ENCODE measurements at places on chromosomes 6 and 20. TPM values are rescaled to one million over a fixed set of nuclear protein-coding genes. Genes with fewer than 3 reads are reported as not detected.

GRCh38 chr6:30037182-30037788 is 23.8 kb upstream of the POLR1H start:
- no peak for DNase-seq

GRCh38 chr6:159527351-159527750 is 165.7 kb downstream of the SOD2 start:
- DNase-seq: no peak

SUMO4 gene
- 6.9 TPM for total RNA-seq

TREM1 gene
- 6.2 TPM for total RNA-seq

SLC52A3 gene
- 0.78 TPM for total RNA-seq

DNA sequence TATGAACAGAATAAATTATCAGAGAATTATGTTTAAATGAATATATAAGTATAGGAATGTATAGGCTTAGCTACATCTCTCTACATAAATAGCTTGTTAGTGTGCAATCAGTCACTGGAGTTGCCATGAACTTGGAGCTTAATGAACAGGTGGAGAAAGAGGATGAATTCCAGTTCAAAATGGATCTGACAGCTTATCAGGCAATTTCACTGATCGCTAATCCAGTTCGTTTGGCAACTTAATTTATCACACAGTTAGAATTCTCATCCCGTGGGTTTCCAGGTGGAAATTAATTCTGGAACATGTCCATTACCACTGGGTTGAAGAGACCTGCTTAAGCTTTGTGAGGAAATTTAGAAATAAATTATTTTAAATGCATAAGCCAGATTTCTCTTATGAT is 118.1 kb downstream of the MACROD2 start:
- no peak for DNase-seq

C6orf52 gene
- total RNA-seq: not detected

DNA sequence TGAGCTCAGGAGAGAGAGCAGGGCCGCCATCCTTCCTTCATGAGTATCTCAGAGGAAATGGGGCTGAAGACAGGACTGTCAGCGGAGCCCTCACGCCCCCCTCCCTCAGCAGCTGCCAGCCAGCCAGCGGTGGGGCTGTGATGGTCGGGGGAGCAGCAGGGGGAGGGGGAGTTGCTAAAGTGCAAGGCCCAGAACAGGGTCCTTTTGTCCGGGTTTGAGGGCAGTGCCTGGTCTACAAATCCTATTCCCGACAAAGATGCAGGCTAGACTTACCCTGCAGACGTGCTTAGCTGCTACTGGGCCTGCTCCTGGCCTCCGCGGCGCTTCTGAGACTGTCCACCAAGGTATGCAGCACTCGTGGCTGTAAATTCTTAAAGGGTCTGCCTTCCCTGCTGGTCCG is 593.4 kb upstream of the CDH4 start:
- DNase-seq: no peak

GRCh38 chr6:118618676-118619377 is 32.6 kb downstream of the CEP85L start:
- peak; percentile 82 for DNase-seq

- no peak for DNase-seq
These were observed 45.2 kb downstream of the NUDT3 start for GRCh38 chr6:34347303-34347702.

ZNF322 gene
- total RNA-seq: 21.8 TPM

DNA sequence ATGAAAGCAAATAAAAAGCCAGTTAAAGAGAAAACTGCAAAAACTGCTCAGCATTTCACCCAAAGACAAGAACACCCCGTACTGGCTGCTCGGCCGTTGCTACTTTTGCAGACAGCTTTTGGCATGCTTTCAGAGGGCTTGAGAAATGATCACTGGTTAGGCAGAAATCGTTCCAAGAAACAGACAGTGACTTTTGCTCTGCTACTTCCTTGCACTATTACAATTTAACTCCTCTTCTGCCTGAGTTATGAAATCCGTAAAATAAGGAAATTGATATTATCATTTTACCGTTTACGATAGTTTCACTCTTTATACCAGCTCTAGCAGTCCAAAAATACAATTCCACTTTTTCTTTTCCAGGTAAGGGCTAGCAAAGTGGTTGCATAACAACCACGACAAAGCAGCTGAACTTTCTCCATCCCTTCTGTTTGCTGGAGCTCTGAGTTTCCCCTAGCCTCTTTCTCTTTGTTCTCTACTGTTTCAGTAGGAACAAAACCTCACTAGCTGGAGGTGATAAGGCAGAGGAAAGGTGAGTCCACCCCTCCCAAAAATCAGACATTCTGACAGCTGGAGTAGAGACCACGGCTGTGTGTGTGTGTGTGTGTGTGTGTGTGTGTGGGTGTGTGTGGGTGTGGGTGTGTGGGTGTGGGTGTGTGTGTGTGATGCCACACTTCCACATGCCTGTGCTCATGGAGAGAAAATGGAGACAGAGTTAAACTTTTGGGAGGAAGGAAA is 191.8 kb upstream of the RREB1 start:
- DNase-seq: no peak

MTRF1L gene
- 16.0 TPM for total RNA-seq

- DNase-seq: no peak
These were observed 150.3 kb downstream of the MBOAT1 start for GRCh38 chr6:20061952-20062351.

GRCh38 chr6:138849791-138850190 is 53.9 kb downstream of the ECT2L start:
- DNase-seq: no peak

- no peak for DNase-seq
These were observed 229.3 kb upstream of the TENT5A start for GRCh38 chr6:81981812-81982211.

- peak; percentile 91 for DNase-seq
These were observed at the start of gene SOBP for GRCh38 chr6:107489636-107490565. Gene SOBP (plus strand): TSS chr6:107490117. CDS start chr6:107490617, 500 bp downstream.

CCM2L gene
- 11.0 TPM for total RNA-seq

GRCh38 chr20:16349523-16350260 is 223.6 kb downstream of the KIF16B start:
- no peak for DNase-seq

GRCh38 chr6:109877028-109878004 is 100.8 kb upstream of the GPR6 start:
- DNase-seq: no peak

GRCh38 chr6:149033454-149033853 is 284.1 kb upstream of the TAB2 start:
- DNase-seq: no peak

GRCh38 chr20:62336329-62336728 is 30.8 kb downstream of the LAMA5 start:
- no peak for DNase-seq

DNA sequence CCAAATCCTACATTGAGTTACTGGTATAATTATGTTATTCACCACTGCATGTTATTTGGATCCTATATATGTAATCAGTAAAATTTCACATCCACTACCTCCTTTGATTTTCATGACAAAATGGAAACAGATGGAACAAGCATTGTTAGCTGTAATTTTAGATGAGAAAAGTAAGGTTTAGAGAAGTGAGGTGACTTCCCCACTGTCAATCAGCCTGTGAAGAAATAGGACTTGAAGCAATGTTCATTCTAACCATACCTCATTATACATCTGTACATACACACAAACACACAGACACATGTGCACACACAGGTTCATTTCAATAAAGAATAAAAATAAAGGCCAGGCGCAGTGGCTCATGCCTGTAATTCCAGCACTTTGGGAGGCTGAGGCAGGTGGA is 23.7 kb upstream of the QKI start:
- DNase-seq: no peak

DNA sequence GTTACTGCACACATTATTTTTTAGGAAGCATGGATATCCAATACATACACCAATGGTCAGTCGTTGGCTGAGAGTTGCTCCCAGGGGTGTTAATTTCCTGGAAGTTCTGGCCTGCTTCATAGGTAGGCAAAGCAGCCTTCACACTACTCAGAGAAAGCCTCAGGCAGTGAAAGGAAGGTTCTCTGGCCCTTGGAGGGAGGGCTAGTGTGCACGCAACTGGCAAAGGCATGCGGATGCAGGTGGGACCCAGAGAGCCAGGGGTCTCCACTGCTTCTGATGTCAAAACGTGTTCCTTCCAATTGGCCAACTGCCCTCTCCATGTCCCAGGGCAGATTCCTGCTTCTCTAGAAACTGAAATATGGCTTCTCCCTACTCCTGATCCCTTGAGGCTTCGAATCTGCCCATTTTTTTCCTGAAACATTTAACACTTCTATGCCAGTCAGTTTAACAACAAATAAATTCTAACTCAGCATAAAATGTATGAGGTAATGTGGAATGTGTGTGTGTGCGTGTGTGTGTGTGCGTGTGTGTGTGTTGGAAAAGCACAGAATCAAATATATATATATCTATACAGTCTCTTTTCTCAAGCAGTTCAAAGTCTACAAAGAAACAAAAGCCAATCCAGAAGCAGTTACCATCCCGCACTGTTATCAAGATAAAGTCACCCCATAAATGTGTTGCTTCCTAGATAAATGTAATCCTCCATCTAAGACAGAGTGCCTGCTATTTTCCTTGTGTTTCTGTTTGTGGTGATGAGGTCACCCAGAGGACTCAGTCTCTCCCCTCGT is 94.0 kb upstream of the HIVEP1 start:
- no peak for DNase-seq

SLC29A1 gene
- 142 TPM for total RNA-seq

DNA sequence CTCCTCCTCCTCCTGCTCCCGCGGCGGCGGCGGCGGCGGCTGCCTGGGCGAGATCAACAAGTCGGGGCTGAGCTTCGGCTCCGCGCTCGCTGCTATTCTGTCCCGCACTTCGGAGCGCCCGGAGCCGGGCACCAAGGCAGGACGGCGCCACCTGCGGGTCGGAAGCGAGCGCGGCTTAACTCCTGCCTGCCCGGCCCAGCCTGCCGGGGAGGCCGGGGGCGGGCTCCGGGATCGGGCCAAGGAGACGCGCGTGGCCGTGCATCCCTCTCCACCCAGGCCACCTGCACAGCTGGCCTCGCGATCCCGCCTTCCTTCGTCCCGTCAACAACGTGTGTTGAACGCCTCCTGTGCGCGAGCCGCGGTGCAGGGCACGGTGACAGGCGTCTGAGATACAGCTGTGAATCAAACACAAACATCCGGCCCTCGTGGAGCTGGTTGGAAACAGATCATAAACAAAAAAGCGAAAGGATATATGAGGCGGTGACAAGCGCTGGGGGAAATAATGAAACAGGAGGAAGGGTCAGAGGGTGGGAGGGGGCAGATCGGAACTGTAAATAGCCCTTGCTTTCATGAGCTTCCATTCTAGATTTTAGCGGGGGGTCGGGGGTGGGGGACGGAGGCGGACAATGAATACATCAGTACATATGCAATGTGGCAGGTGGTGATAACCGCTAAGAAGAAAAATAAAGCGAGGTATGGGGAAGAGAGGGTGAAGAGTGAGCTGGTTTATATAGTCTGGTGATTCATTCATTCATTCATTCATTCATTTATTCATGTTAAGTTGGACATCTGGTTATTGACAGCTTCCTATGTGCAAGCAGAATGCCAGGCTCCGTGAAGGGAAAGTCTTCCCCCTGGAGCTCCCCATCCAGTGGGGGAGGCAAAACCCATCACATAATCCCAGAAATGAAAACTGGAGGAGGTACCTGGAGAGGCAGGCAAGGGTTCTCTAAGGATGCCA is 2.0 kb upstream of the KCNB1 start:
- DNase-seq: peak; percentile 82

DNA sequence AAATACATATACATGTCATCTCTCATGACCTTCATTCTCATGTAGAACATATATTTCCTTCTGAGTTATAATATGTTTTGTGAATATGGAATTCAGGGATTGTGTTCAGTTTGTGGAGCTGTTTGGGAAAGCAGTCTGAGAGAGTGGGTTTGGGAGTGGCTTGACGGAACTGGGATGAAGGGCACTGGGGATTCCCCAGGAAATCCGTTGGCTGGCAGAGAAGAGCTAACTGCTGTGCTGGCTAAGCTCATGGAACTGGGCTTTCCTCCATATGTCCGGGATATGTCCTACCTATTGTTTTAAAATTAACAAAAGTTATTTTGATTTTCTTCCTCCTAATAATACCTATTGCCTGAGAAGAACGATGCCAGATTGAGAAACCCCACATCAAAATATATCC is 359.5 kb upstream of the FLRT3 start:
- DNase-seq: no peak

SLC35F1 gene
- 0.81 TPM for total RNA-seq

DNA sequence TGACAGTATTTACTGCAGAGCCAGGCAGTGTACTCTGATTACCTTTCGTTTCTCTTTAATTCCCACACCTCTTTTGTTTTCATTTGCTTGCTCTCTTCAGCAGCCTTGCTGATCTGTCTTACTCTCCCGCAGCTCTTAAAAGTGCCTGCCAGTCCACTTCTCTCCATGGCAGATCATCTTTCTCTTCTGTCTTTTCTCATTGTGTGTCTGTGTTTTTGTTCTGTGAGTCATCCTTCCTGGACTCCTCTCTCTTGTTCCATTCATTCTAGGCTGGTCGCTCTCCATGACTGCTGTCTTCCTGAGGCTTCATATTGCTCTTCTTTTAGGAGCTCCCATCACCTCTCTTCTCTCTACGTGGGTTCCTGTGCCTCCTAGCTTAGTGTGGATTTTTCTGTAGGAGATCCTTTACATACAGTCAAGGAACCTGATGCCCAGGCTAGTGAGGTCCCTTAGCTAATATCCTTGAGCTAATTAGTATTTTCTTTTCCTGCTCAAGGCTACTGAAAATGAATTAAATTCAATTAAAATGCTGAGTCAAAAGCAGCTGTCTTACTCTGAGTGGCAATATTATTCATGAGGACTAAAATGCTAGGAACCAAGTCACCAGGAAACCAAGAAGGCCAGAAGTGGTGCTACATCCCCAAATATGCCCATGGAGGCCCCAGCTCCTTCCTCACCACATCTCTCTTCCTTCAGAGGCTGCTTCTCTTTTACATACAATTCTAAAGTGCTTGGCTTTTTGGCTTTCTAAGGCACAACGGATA is 86.1 kb downstream of the SLX4IP start:
- no peak for DNase-seq

- no peak for DNase-seq
These were observed 59.5 kb upstream of the TGM3 start for GRCh38 chr20:2236256-2236655.

TSHZ2 gene
- total RNA-seq: 95.4 TPM

DNA sequence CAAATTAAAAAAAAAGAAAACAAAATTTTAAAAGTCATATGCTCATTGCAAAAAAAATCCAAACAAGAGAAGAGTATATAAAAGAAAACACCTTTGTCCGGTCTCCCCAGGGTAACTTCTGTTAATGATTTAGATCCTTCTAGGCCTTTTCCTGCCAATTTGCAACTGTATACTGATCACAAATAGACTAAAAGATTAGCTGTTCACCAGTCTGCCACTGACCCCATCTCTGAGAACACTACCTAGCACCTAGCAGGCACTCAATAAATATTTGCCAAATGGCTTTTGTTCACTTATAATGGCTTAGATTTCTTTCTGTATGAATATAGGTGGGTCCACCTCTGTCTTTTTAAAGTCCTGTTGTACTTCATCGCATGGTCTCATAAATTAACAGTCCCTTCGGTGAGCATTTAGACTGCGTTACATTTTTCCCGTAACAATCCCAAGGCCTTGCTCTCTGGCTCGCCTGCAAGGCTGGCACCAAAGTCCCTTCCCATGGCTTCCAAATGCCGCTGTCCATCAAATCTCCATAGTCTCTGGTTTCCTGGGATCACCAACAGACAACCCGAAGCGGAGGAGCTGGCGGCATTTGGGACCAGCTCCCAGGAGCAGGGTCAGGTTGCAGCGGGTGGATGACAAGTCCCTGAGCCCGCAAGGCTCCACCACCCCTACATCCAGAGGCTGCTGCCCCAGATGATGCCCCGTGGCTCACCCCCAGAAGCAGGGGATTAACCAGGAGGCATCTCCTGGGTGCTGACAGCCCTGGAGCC is 11.8 kb downstream of the JPH2 start:
- DNase-seq: no peak

CFAP61 gene
- not detected for total RNA-seq

All from aorta (tissue), 5 donors.